K562 (cell line): ENCODE measurements at places on chromosomes 3 and 15. TPM values are rescaled to one million over a fixed set of nuclear protein-coding genes. Genes with fewer than 3 reads are reported as not detected.

Gene LIPH
- 1.3 TPM in 2 replicates for total RNA-seq

Gene ISLR2
- total RNA-seq, result not detected in 2 replicates

Gene SLC24A5
- total RNA-seq, result not detected in 2 replicates

Gene EDEM1
- 24.6 and 32.9 TPM in 2 replicates for total RNA-seq

Gene MFGE8
- total RNA-seq, result 129 and 142 TPM in 2 replicates

Gene GOLGA6L26
- total RNA-seq, result not detected in 2 replicates

Gene GOLGA8J
- not detected in 2 replicates for total RNA-seq

Gene CHRM5
- not detected in 2 replicates for total RNA-seq

Gene ISLR
- total RNA-seq, result not detected in 2 replicates

DNA sequence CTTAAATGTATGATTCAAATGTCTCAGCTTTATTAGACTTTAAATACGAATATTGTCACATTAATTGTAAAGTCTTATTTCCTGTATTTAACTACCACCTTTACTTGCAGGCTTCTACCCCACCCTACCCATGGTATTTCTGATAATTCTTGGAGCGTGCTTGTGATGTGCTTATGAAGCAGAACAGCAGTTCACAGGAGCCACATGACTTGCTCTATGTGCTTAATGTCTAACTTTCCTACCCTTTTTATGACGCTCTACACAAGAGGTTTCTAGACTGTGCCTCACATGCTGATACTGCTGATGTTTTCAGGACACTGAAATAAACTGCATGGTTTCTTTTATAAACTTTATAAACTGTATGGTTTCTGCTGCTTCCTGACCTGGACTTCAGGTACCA lies 553.5 kb upstream of the CCDC54 start:
- no peak overlapping the region for H3K27ac ChIP-seq
- H3K27me3 ChIP-seq, result no peaks in the 10 kb centered on the region
- DNase-seq, result no peak
- H3K36me3 ChIP-seq, result no peaks in the 10 kb centered on the region
- H3K4me3 ChIP-seq, result no peak overlapping the region

GRCh38 chr3:66098436-66098835 lies 59.7 kb upstream of the MAGI1 start:
- H3K36me3 ChIP-seq, result no peaks in the 10 kb centered on the region
- no peaks in the 10 kb centered on the region; the same call in 2 of the 3 replicates for H3K27me3 ChIP-seq
- H3K4me1 ChIP-seq, result no peaks in the 10 kb centered on the region
- no peak for DNase-seq
- no peak overlapping the region for H3K4me3 ChIP-seq

DNA sequence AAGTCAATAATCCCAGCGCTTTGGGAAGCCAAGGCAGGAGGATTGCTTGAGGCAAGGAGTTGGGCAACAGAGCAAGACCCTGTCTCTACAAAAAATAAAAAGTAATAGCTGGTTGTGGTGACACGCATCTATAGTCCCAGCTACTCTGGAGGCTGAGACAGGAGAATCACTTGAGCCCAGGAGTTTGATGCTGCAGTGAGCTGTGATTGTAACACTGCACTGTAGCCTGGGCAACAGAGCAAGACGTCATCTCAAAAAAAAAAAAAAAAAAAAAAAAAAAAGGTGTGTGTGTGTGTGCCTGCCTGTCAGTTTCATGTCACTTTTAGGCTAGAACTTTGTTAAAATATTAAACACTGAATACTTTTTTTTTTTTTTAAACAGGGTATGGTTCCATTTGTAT lies 28.4 kb downstream of the DNAJC19 start:
- no peaks in the 10 kb centered on the region for H3K27me3 ChIP-seq
- H3K4me1 ChIP-seq, result no peaks in the 10 kb centered on the region
- no peak overlapping the region for H3K4me3 ChIP-seq
- H3K27ac ChIP-seq, result no peak overlapping the region
- no peak for DNase-seq
- peaks cover 95% of the 10 kb centered on the region for H3K36me3 ChIP-seq

GRCh38 chr3:143445118-143445517 lies 325.5 kb downstream of the CHST2 start:
- H3K27me3 ChIP-seq, result no peaks in the 10 kb centered on the region
- H3K36me3 ChIP-seq, result no peaks in the 10 kb centered on the region
- no peak overlapping the region for H3K27ac ChIP-seq
- no peak overlapping the region for H3K4me3 ChIP-seq

DNA sequence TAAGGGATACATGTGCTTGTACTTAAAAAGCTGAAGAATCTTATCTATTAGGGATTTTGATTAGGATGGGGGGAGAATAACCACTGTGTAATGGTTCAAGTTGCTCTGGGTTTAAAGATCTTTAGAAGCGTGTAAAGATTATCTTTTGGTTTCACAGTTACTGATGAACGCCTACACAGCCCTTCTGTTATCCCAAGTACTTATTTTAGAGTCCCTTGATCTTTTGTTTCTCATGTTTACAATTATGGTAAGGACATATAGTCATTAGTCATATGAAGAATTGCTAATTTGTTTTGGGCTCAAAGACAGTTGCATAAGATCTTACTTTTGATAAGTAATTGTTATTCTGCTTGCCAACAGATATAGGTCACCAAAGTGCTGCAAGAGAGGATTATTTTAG lies 160.1 kb downstream of the PLCL2 start:
- peaks cover 4% of the 10 kb centered on the region for H3K27me3 ChIP-seq
- H3K36me3 ChIP-seq, result no peaks in the 10 kb centered on the region
- DNase-seq, result no peak
- no peaks in the 10 kb centered on the region for H3K4me1 ChIP-seq

GRCh38 chr15:57146506-57147201 lies 228.2 kb downstream of the TCF12 start:
- no peaks in the 10 kb centered on the region for H3K27me3 ChIP-seq
- no peak overlapping the region for H3K27ac ChIP-seq
- DNase-seq, result peak; percentile 15
- H3K36me3 ChIP-seq, result no peaks in the 10 kb centered on the region; the same call in 2 of the 3 replicates
- H3K4me1 ChIP-seq, result peaks cover 4% of the 10 kb centered on the region

- DNase-seq, result peak; percentile 54
- H3K36me3 ChIP-seq, result no peaks in the 10 kb centered on the region
- no peaks in the 10 kb centered on the region for H3K27me3 ChIP-seq
- H3K4me3 ChIP-seq, result no peak overlapping the region
Measured at GRCh38 chr3:125585595-125586223, 9.6 kb downstream of the OSBPL11 start.

GRCh38 chr3:193744822-193745684 lies 152.0 kb downstream of the OPA1 start:
- peak; percentile 77 for DNase-seq
- H3K4me1 ChIP-seq, result peaks cover 6% of the 10 kb centered on the region; the same call in 1 of the 2 replicates
- no peaks in the 10 kb centered on the region for H3K27me3 ChIP-seq
- peak overlapping the region; percentile 72 for H3K27ac ChIP-seq
- H3K4me3 ChIP-seq, result no peak overlapping the region

- peaks cover 15% of the 10 kb centered on the region; the same call in 2 of the 3 replicates for H3K27me3 ChIP-seq
- H3K27ac ChIP-seq, result no peak overlapping the region
- no peak overlapping the region for H3K4me3 ChIP-seq
- peaks cover 10% of the 10 kb centered on the region for H3K4me1 ChIP-seq
Measured at GRCh38 chr15:70375006-70375431, 277.3 kb upstream of the TLE3 start.

- no peaks in the 10 kb centered on the region for H3K36me3 ChIP-seq
- no peak overlapping the region for H3K4me3 ChIP-seq
- H3K27ac ChIP-seq, result peak overlapping the region; percentile 40; the same call in 1 of the 3 replicates
Measured at GRCh38 chr3:4972652-4973643, 6.3 kb upstream of the BHLHE40 start.

- no peak overlapping the region for H3K27ac ChIP-seq
- no peaks in the 10 kb centered on the region for H3K27me3 ChIP-seq
- H3K4me3 ChIP-seq, result no peak overlapping the region
Measured at GRCh38 chr3:149603126-149604074, 54.4 kb downstream of the WWTR1 start.

GRCh38 chr3:133464573-133464972 lies 64.7 kb downstream of the BFSP2 start:
- no peaks in the 10 kb centered on the region for H3K36me3 ChIP-seq
- no peak for DNase-seq
- H3K27ac ChIP-seq, result no peak overlapping the region
- H3K4me3 ChIP-seq, result no peak overlapping the region

DNA sequence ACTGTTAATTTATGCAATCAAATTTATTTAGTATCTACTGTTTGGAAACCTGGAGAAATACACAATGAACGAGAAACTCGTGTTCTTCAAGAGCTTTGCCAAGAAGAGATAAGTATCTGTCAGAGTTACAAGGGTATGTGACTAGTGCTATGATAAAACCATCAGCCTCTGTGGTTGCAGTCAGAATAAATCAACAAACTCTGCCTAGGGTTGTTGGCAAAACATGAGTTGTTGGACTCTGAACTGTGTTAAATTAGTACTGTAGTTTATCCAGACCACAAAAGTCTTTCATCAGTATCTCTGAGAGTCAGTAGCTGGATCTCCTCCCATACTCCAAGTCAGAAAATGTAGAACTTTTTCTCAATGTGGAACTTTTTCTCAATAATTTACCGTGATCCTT lies 918.4 kb downstream of the NAALADL2 start:
- H3K27ac ChIP-seq, result no peak overlapping the region
- H3K36me3 ChIP-seq, result no peaks in the 10 kb centered on the region
- H3K4me3 ChIP-seq, result no peak overlapping the region
- no peaks in the 10 kb centered on the region for H3K27me3 ChIP-seq
- H3K4me1 ChIP-seq, result no peaks in the 10 kb centered on the region
- no peak for DNase-seq

DNA sequence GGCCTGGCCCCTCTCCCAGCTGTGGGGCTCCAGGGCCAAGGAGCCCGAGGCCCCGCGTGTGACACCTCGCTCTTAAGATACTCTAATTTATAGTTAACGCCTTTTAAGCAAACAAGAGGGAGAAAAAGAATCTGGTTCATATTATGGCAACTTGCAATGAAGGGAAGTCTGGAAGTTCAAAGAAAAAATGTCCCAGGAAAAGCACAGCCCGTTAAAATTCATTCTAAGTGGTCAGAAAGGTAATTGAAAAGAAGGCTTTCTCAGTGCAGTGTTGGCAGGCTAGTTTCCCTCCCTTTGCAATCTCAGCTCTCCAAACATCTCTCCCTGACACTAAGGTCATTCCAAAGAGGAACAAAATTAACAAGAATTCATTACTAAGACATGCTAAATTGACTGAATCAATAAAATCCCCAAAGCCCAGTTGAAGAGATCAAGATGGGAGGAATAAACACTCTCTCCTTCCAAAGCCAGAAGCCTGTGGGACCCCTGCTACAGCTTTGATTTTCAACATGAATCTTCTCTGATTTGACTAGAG lies 339.3 kb downstream of the THSD4 start:
- H3K27ac ChIP-seq, result no peak overlapping the region
- H3K36me3 ChIP-seq, result no peaks in the 10 kb centered on the region
- no peaks in the 10 kb centered on the region for H3K4me1 ChIP-seq
- no peaks in the 10 kb centered on the region; the same call in 1 of the 2 replicates for H3K27me3 ChIP-seq

- H3K27ac ChIP-seq, result peak overlapping the region; percentile 63; the same call in 2 of the 3 replicates
- H3K27me3 ChIP-seq, result no peaks in the 10 kb centered on the region
- no peaks in the 10 kb centered on the region for H3K36me3 ChIP-seq
- DNase-seq, result peak; percentile 29
- peak overlapping the region; percentile 72 for H3K4me3 ChIP-seq
- H3K4me1 ChIP-seq, result peaks cover 15% of the 10 kb centered on the region; the same call in 2 of the 3 replicates
Measured at GRCh38 chr15:51623386-51623938, 891 bp upstream of the DMXL2 start.

DNA sequence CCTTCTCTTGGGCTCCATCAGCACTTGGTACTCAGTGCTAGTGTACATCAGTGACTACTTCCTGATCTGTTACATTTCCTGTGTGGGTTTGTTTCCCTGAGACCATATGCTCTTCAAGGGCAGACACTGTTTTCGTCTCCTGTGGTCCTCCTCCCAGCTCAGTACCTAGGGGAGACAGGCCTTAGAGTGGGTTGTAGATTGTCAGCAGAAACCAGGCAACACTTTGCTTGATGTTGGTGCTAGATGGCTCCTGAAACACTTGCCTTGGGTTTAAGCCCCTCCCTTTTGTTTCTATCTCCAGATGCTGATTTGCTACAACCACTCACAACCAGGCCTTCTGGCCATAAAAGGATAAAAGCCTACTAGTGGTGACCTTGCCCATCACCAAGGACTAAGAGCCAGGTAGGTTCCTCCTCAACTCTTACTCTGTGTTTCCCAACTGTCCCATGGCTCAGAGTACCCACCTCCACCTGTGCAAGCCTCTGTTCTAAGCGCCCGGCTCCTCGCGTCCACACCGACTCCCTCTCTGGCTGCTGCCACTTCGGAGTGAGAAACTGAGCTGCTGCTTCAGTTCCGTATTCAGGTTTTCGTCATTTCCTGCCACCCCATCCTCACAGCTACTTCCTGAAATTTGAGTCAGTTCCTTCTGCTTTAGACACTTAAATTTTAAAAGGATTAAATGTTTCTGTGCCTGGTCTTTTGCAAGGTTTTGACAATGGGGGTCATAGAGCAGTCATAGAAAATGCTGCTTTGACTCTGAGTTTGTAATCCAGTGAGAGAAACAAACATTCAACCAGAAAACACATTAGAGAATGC lies at the start of gene HCLS1:
Gene HCLS1 (minus strand): TSS at position 548 of the 816 bp plus-strand sequence. CDS start 2,556 bp downstream, outside the sequence.
- peak; percentile 36 for DNase-seq
- H3K27ac ChIP-seq, result peak within 1 kb of the TSS; percentile 74; the same call in 2 of the 3 replicates
- no peaks in the 10 kb centered on the region for H3K27me3 ChIP-seq
- H3K4me1 ChIP-seq, result peaks cover 5% of the 10 kb centered on the region; the same call in 2 of the 3 replicates
- peaks cover 6% of the 10 kb centered on the region; the same call in 1 of the 3 replicates for H3K36me3 ChIP-seq
- H3K4me3 ChIP-seq, result peak within 1 kb of the TSS; percentile 38

- DNase-seq, result no peak
- no peaks in the 10 kb centered on the region for H3K4me1 ChIP-seq
- no peak overlapping the region for H3K4me3 ChIP-seq
- no peaks in the 10 kb centered on the region for H3K36me3 ChIP-seq
- H3K27ac ChIP-seq, result no peak overlapping the region
Measured at GRCh38 chr3:118128886-118129285, 905.8 kb downstream of the IGSF11 start.

- H3K4me3 ChIP-seq, result no peak overlapping the region
- no peaks in the 10 kb centered on the region for H3K36me3 ChIP-seq
- no peak for DNase-seq
- no peaks in the 10 kb centered on the region for H3K27me3 ChIP-seq
- no peak overlapping the region for H3K27ac ChIP-seq
- no peaks in the 10 kb centered on the region for H3K4me1 ChIP-seq
Measured at GRCh38 chr3:148070041-148070440, 627.7 kb upstream of the AGTR1 start.

DNA sequence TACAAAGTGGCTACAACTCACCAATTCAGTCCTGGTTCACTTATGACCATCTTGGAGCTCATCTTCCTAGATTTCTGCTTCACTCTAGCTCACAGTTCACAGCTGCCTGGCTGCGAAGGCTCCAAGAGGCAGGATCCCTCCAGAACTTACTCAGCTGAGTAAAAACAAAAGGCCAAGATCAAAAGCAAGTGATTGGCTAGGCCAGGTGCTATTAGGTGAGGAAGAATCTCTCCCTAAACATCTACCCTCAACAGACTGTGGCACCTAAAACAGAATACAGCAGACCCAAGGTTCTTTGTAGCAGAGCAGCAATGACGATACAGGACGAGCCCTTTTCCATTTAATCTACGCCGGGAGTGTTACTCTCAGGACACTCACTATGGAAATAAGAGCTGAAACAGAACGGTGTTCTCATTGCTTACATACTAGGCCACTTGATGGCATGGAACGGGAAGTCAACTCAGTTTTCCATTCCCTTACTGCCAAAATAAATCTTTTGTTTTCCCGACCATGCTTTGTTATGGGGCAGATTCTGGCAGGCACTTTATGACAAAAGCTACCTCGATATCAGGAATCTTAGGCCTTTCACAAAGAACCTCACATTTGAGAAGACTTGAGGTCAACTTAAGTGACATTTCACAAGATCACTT lies 901 bp downstream of the ICE2 start:
- peaks cover 39% of the 10 kb centered on the region for H3K36me3 ChIP-seq
- DNase-seq, result no peak
- H3K27me3 ChIP-seq, result no peaks in the 10 kb centered on the region
- peaks cover 11% of the 10 kb centered on the region; the same call in 2 of the 3 replicates for H3K4me1 ChIP-seq

- no peak overlapping the region for H3K4me3 ChIP-seq
- no peak for DNase-seq
- no peaks in the 10 kb centered on the region; the same call in 1 of the 2 replicates for H3K4me1 ChIP-seq
- no peak overlapping the region for H3K27ac ChIP-seq
- peaks cover 44% of the 10 kb centered on the region for H3K27me3 ChIP-seq
- H3K36me3 ChIP-seq, result no peaks in the 10 kb centered on the region
Measured at GRCh38 chr3:126133606-126134005, 46.8 kb downstream of the ALDH1L1 start.
